Heart left ventricle (tissue), 16 donors: ENCODE measurements at places on chromosomes 16 and 17. TPM values are rescaled to one million over a fixed set of nuclear protein-coding genes. Genes with fewer than 3 reads are reported as not detected.

The TNK1 gene
- 3.8 TPM for total RNA-seq

DNA sequence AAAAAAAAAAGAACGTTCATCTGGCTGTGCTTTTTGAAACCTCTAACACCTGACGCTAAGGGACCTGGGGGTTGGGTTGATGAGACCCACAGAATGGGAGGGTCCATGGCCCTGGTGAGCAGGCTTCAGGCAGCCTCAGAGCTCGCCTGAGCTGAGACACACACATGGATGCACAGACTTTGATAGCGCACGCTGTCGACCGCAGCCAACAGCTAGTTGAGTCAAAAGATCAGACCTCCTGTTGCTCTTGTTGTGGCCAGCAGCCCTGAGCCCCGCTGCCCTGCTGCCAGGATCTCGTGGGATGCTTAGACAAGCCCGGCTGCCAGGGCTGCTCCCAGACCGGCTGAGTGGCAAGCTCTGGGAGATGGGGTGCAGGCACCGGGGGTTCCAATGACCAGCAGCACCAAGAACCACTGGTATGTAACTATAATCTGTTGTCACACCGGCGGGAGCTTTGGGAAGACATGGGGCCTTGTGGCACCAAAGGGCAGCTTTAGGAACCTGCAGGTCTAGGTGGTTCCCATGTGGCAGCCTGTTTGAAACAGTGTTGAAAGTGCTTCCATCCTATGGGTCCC is 20.0 kb upstream of the MEAK7 start:
- no peak for DNase-seq

The PAQR4 gene
- 7.1 TPM for total RNA-seq

GRCh38 chr17:76004750-76005262 is 4.2 kb downstream of the CDK3 start:
- no peak for DNase-seq

DNA sequence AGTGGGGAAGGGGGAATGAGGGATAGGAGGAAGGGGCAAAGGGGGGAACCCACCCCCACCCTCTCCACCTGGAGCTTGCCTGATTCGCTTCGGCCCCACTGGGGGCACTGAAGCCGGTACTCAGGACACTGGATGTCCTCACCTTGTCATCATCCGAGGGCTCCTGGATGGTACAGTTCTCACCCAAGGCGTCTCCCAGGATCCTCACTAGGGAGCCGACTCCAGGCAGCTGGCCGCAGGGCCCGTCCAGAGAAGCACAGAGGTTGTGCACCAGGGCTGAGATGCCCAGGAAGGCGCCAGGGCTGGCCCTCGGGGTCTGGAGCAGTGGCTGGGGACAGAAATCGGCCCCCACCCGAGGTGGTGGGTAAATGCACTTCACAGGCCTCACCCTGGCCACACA is 92.3 kb downstream of the LITAF start:
- no peak for DNase-seq

GRCh38 chr17:71765437-71765836 is 355.4 kb upstream of the SOX9 start:
- DNase-seq: no peak

DNA sequence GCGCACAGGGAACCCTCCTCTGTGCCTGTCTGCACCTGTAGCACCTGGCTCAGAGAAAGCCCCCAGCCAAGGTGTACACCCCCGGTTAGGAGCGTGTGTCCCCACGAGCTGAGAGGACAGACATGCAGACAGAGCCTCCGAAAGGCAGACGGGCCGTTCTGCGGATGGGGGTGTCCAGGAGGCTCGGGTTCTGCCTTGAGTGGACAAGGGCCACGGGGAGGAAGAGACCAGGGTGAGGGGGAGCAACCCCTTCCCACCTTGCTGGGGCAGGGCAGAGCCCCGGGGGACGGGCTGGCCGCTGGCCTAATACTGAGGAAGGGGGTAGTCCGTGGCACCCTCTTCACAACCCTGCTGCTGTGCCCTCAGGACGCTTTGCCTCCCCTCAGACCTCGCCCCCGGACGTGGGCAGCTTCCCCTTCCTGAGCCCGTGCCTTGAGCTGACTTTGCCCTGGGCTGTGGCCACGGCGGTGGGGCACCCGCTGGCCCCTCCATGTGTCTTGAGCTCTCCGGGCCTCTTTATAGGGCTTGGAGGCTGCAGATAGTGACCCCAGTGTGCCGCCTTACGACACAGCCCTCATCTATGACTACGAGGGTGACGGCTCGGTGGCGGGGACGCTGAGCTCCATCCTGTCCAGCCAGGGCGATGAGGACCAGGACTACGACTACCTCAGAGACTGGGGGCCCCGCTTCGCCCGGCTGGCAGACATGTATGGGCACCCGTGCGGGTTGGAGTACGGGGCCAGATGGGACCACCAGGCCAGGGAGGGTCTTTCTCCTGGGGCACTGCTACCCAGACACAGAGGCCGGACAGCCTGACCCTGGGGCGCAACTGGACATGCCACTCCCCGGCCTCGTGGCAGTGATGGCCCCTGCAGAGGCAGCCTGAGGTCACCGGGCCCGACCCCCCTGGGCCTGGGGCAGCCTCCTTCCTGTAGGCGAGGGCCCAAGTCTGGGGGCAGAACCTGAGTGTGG is 5.7 kb downstream of the SLC22A31 start:
- no peak for DNase-seq

DNA sequence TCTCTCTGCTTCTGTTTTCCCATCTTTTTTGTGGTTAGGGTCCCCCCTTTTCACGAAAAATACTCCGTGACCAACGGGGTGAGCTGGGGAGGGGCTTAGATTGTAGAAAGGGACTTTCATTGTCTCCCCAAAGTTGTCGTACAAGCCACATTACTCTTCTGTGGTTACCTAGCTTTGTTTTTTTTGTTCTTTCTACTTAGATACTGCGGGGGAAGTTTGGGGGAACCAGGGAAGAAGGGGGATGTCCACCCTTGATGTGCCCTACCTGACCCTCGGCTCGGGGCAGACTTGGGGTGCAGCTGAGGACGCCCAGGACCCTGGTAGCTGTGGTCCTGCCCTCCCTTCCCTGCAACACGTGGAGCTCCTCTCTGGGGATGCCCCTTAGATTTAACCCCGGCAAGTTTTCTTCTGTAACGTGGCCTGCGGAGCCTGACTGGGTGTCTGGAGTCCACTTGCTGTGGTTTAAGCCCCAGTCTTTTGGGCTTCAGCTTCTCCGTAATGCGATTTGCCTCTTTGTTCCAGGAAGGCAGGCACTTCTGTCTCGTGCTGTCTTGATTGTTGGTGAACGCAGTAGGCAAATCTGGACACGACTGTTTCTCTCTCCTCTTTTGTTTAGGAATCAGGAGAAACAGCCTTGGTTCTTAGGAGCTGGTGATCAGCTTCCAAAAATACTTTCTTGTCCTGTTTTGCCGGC is 892 bp downstream of the ABCC1 start:
- DNase-seq: no peak

- no peak for DNase-seq
Measured at GRCh38 chr17:4438162-4438944, 4.6 kb downstream of the SPNS3 start.

GRCh38 chr16:20889625-20890275 is 10.4 kb downstream of the DCUN1D3 start:
- no peak for DNase-seq

GRCh38 chr16:12679660-12680272 is 123.9 kb downstream of the CPPED1 start:
- DNase-seq: no peak

DNA sequence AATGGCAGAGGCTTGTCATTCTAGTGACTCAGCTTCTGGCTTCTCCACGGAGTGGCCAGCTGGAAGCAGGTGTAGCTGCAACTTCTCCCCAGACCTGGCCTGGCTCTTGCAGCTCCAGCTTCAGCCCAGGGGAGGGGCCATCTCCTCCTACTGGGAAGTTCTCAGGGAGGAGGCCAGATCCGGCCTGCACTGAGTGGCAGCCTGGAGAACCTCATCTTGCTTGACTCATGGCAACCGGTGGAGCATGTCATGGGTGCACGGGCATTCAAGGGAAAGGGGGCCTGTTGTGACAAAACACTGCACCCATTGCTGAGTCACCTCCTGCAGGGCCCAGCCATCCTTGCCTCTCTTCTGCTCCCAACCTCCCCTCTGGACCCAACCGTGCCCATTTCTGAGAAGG is 273.9 kb upstream of the MAF start:
- no peak for DNase-seq

The SOST gene
- total RNA-seq: not detected
